Stimulated activated CD4-positive, alpha-beta T cell treated with anti-CD3 and anti-CD28 coated beads, Interleukin-1b, Interleukin-23, amount 100 ng/mL, for 1 hour (primary cell): ENCODE measurements at places on chromosomes 6 and 20.

- DNase-seq: no peak
These were observed 48.4 kb upstream of the PHACTR2 start for GRCh38 chr6:143629104-143630080.

DNA sequence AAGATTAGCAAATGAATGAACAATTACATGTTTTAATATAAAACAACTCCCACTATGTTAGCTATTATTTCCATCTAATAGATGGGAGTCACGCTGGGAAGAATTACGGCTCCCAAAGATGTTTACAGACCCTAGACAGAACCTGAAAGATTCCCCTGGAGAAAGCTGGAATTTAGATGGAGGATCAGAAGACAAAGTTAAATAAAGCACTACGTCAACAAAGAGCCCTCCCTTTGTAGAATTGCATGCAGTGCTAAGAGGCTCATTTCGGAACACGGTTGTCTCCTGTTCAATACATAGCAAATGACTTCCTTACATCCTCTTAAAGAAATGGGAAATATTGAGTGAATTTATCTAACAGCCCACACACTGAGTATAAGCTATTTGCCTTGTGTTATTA is 328.3 kb downstream of the CBLN4 start:
- no peak for DNase-seq

DNA sequence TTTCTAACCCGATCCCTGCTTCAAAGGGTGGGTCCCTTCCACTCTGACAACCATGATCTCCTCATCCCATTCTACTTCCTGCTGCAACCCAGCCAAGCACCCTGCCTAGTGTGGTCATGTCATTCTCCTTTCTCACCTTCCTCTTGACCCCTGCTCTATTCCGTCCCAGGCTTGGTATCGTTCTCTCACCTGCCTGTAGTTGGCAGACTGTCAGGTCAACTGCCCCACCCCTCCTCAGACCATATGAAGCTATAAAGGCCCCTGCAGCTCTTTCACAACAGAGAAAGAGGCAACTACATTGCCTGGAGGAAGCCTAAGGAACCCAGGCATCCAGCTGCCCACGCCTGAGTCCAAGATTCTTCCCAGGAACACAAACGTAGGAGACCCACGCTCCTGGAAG is at the start of gene MUC21:
TSS of gene MUC21 (plus strand) at position 280 of the 400 bp plus-strand sequence. CDS start 241 bp downstream, outside the sequence.
- no peak for DNase-seq

- DNase-seq: no peak
These were observed 147.1 kb upstream of the RREB1 start for GRCh38 chr6:6960571-6961251.

- DNase-seq: no peak
These were observed 25.3 kb downstream of the SNX5 start for GRCh38 chr20:17943343-17943742.

DNA sequence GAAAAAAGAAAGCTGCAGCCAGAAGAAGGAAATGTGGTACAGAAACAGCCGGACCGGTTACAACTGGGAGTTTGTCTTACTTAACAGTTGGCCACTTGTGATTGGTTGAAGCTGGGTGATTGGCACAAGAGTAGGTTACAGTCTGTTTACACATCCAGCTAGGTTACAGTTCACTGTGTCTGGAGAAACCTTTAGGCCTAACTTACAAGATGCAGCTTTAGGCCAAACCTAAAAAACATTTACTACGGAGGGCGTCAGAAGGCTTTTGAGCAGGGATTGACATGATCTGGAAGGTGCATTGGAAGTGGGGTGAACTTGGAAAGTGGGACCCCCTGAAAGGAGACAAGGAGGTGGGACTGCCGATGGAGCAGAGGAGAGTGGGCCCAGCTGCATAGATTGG is 122.3 kb downstream of the BANF2 start:
- DNase-seq: no peak

- DNase-seq: no peak
These were observed 374.4 kb upstream of the MARCKS start for GRCh38 chr6:113482771-113483170.

GRCh38 chr6:24930431-24930871 is 5.3 kb downstream of the RIPOR2 start:
- no peak for DNase-seq

GRCh38 chr6:110482774-110483400 is 6.5 kb upstream of the SLC22A16 start:
- no peak for DNase-seq

- no peak for DNase-seq
These were observed 2.6 kb downstream of the TRIM39 start for GRCh38 chr6:30329331-30329730.

DNA sequence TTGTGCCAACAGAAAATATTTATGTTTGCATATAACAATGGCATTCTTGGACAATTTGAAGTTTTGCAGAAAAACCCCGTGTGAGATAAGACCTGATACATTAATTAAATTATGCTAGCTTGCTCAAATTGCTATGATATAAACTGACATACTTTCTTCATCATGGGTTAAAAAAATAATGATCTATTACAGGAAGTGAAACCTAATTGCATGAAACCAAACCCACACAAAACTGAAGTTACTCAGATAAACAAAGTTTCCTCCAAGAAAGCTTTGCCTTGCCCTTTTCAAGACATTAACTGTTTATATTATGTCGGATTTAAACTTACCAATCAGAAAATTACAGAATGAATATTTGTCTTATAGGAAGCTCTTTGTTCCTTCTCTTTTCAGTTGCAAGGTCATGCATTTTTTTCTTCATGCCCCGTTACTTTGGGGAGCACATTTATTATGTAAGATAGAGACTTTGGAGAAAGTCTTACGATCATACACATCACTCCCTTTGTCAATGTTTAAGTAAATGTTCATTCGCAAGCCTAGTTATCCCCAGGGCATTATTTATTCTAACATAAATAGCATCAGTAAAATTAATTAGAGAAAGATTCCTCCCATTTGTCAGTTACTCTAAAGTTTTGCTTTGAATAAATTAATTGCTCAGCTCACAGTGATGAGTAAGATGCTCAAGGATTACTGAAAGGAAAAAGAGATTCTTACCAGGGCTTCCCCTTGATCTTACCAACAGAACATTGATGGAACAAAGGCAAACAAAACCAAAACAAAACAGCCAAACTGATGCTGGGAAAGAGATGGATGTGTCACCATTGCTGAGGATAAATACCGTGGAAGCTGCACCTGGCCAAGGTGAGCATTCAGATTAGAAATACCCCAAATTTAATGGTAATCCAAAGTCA is 14.8 kb upstream of the TMEM244 start:
- no peak for DNase-seq

- DNase-seq: no peak
These were observed 106.5 kb downstream of the BACH2 start for GRCh38 chr6:90190131-90190530.

- no peak for DNase-seq
These were observed 152.3 kb downstream of the CDC5L start for GRCh38 chr6:44539701-44540355.

GRCh38 chr6:41536795-41537758 is 9.1 kb upstream of the FOXP4 start:
- DNase-seq: no peak
